ENCODE measurements at places on chromosomes 6 and 20.

DNA sequence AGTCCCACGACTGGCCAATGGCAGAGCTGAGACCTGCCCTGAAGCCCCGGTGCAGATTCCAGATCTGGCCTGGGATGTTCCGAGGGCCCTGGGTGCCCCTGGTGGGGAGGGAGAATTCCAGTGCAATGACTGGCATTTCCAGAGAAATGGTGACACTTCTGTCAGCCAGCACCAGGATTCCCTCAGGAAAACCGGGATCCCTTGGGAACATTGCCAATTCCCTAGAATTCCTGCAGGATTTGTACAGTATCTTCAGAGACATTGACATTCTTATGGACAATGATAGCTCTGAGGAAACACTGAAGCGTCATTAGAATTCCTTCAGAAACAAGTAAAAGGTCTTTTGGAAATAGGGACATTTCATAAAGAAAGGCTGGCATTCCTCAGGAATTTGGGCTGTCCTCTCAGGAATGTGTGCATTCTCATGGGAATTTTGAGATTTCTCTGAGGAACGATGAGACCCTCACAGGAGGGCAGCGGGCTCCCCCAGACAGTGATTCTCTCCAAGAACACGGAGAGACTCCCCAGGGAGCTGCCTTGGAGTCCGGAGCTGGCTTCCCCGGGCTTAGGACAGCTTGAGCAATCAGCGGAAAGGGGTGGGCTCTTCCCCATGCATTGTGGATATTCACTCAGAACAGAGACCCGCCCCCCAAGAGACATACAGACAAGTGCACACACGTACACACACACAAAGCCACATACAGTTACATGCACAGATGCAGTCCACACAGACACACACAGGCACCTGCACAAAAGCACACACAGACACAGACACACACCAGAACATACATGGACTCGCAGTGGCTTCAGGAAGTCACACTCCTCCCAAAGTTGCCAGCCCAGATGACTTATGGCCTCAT is 35.2 kb upstream of the BPIFA2 start:
- H3K36me3 ChIP-seq: no peaks in the 10 kb centered on the region
- no peak overlapping the region for H3K27ac ChIP-seq
- no peaks in the 10 kb centered on the region for H3K27me3 ChIP-seq
- DNase-seq: no peak
- no peak overlapping the region for H3K4me3 ChIP-seq
- H3K4me1 ChIP-seq: no peaks in the 10 kb centered on the region

- H3K4me1 ChIP-seq: peaks cover 6% of the 10 kb centered on the region
- no peak overlapping the region for H3K4me3 ChIP-seq
- DNase-seq: no peak
Measured at GRCh38 chr20:50572938-50573777, 63.0 kb downstream of the PTPN1 start.

DNA sequence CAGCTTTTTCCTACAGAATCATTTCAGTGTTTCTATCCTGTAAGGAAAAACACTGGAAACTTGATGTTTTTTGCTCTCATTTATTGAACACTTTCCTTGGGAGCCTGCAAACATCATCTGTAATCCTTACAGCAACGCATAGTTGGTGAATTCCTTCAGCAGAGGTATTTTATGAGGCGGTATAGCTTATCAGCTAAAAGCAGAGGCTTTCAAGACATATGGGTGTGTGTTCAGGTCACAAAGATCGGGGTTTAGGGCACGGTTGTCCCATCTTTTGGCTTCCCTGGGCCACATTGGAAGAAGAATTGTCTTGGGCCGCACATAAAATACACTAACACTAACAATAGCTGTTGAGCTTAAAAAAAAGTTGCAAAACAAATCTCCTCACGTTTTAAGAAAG is 185.0 kb downstream of the AIG1 start:
- no peak for DNase-seq
- no peak overlapping the region for H3K4me3 ChIP-seq
- H3K27ac ChIP-seq: no peak overlapping the region

DNA sequence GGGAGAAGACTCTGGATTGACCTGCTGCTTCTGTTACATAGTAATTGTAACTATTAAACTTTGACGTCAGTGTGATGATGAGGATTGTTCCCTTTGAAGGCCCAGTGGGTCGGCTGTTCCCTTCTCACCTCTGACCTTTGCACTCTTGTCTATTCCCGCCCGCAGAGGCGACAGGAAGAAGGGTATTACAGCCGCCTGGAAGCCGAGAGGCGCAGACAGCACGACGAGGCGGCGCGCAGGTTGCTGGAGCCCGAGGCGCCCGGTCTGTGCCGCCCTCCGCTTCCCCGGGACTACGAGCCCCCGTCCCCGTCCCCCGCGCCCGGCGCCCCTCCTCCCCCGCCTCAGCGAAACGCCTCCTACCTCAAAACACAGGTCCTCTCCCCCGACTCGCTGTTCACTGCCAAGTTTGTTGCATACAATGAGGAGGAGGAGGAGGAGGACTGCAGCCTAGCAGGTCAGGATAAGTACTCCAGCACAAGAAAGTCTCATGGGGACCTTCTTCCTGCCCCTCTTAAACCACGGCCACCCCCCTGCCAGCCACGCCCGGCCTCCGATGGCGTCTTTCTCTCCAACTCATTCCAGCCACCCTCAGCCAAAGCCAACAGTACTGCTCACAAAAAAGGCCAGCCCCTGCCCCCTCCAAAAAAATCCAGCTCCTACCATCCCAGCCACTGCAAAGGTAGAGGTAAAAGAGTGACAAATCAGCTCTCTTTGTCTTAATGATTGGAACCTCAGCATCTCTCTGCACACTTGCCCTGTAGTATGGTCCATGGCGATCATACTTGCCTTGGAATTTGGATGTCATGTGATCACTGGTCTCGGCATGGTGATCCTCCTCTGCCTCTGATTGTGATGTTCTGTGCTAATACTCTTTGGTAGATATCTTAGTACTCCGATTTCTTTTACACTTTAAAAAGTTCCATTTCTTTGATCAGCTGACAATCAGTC is 31.6 kb upstream of the KIF25 start:
- H3K27me3 ChIP-seq: no peaks in the 10 kb centered on the region
- no peak overlapping the region for H3K27ac ChIP-seq
- H3K36me3 ChIP-seq: no peaks in the 10 kb centered on the region
- no peak for DNase-seq
- H3K4me1 ChIP-seq: no peaks in the 10 kb centered on the region

- H3K27ac ChIP-seq: peak overlapping the region; percentile 78
- H3K27me3 ChIP-seq: no peaks in the 10 kb centered on the region
- peaks cover 22% of the 10 kb centered on the region for H3K36me3 ChIP-seq
- H3K4me1 ChIP-seq: peaks cover 34% of the 10 kb centered on the region
- no peak overlapping the region for H3K4me3 ChIP-seq
Measured at GRCh38 chr20:25205277-25206062, 10.0 kb downstream of the ENTPD6 start.

DNA sequence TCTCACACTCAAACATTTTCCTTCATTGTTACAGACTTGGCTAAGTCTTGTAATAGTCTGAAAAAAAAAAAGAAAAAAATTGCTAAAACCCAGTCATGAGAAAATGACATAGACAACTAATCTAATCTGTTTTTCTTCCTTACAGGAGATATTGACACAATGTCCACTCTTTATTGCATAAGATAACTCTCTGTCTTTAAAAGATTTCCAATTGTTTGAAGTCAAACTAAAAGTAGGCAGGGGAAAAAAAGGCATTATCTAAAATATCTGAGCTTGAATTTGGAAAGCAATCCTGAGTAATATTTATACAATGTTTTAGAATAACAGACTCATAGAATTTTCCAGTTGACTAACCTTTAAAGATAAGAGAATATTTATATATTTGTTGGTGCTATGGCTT is 233.0 kb upstream of the CEP162 start:
- DNase-seq: no peak
- H3K27ac ChIP-seq: no peak overlapping the region
- H3K4me3 ChIP-seq: no peak overlapping the region
- no peaks in the 10 kb centered on the region for H3K36me3 ChIP-seq
- H3K4me1 ChIP-seq: no peaks in the 10 kb centered on the region

- H3K4me3 ChIP-seq: peak overlapping the region; percentile 76
- DNase-seq: peak; percentile 76
- H3K27ac ChIP-seq: no peak overlapping the region
- H3K36me3 ChIP-seq: no peaks in the 10 kb centered on the region
- H3K27me3 ChIP-seq: no peaks in the 10 kb centered on the region
Measured at GRCh38 chr20:36435592-36436541, 105.5 kb upstream of the MYL9 start.

DNA sequence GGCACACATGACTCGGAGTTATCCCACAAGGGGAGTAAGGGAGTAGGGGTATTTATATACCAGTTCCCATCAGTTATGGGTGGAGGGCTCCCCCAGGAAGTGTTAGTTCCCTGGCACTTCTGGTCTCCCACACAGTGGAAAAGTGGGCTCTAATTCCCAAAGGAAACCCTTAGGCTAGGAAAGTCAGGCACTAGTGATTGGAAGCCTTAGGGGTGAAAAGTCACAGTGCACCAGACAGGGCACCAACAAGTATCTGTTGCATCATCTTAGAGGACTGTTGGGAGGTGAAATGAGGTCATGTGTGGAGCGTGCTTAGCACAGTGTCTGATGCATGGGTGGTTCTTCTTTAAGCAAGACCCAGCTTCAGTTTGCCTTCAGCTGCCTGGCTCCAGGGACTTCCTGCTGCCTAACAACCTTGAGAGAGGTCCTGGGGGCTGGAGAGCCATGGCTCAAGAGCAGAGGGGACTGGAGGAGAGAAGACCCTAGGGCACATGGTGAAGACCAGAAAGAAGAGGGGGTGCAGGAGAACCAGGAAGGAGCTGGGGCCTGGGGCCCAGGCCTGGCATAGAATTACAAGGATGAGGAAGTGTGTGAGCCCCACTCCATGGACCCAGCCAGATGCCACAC is 7.5 kb upstream of the FOXP4 start:
- H3K36me3 ChIP-seq: no peaks in the 10 kb centered on the region
- H3K4me3 ChIP-seq: no peak overlapping the region

- no peaks in the 10 kb centered on the region for H3K36me3 ChIP-seq
- H3K27ac ChIP-seq: no peak overlapping the region
- peaks cover 33% of the 10 kb centered on the region for H3K4me1 ChIP-seq
- peaks cover 51% of the 10 kb centered on the region for H3K27me3 ChIP-seq
Measured at GRCh38 chr6:7730001-7730783, 4.3 kb downstream of the BMP6 start.

- peak; percentile 88 for DNase-seq
- peak overlapping the region; percentile 94 for H3K27ac ChIP-seq
- H3K4me1 ChIP-seq: peaks cover 91% of the 10 kb centered on the region
- H3K36me3 ChIP-seq: no peaks in the 10 kb centered on the region
Measured at GRCh38 chr20:32040142-32040953, 11.7 kb upstream of the HCK start.

- no peak for DNase-seq
- no peak overlapping the region for H3K27ac ChIP-seq
- peaks cover 25% of the 10 kb centered on the region for H3K36me3 ChIP-seq
- peaks cover 63% of the 10 kb centered on the region for H3K4me1 ChIP-seq
Measured at GRCh38 chr20:47349365-47350180, 6.9 kb downstream of the ZMYND8 start.

DNA sequence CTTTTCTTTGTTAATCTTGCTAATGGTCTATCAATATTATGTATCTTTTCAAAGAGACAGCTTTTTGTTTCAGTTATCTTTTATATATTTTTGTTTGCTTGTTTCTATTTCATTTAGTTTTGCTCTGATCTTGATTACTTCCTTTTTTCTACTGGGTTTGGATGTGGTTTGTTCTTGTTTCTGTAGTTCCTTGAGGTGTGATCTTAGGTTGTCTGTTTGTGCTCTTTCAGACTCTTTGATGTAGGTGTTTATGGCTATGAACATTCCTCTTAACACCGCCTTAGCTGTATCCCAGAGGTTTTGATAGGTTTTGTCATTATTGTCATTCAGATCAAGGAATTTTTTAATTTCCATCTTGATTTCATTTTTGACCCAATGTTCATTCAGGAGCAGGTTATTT is 26.8 kb upstream of the TNFAIP3 start:
- DNase-seq: no peak
- H3K27me3 ChIP-seq: no peaks in the 10 kb centered on the region
- H3K4me3 ChIP-seq: no peak overlapping the region
- H3K27ac ChIP-seq: no peak overlapping the region
- H3K4me1 ChIP-seq: peaks cover 18% of the 10 kb centered on the region

DNA sequence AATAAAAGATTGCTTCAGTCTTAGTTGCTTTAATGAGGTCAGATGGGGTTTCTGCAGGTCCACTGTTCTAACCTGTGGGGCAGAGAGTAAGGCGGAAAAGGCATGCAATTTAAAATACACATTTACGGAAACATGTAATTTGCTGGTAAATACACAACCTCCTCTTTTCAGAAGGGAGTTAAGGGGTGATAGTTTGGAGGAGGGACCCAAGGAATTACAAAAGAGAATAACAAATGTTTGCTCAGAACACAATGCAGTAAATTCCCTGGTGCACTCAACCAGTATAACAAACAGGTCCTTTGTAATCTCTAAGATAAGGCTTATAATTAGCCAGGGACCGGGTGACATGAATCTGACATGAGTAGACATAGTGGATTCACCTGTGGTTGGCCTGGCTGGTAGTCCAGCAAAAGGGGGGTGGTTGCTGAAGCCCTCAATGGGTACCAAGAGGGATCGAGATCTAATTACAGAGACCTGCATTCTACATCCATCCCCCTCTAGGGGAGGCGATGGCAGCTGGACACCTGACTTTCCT is 295.1 kb downstream of the PHACTR1 start:
- H3K36me3 ChIP-seq: no peaks in the 10 kb centered on the region
- peaks cover 31% of the 10 kb centered on the region for H3K4me1 ChIP-seq
- H3K4me3 ChIP-seq: no peak overlapping the region
- DNase-seq: no peak
- peaks cover 18% of the 10 kb centered on the region for H3K27me3 ChIP-seq

- no peaks in the 10 kb centered on the region for H3K36me3 ChIP-seq
- H3K4me1 ChIP-seq: no peaks in the 10 kb centered on the region
- H3K27ac ChIP-seq: no peak overlapping the region
- H3K4me3 ChIP-seq: no peak overlapping the region
Measured at GRCh38 chr6:1164600-1164999, 147.3 kb upstream of the FOXQ1 start.

GRCh38 chr6:116726947-116727346 is 38.6 kb downstream of the FAM162B start:
- H3K4me1 ChIP-seq: no peaks in the 10 kb centered on the region
- H3K36me3 ChIP-seq: peaks cover 75% of the 10 kb centered on the region
- H3K4me3 ChIP-seq: no peak overlapping the region
- no peak for DNase-seq
- H3K27ac ChIP-seq: no peak overlapping the region
- H3K27me3 ChIP-seq: no peaks in the 10 kb centered on the region

- no peaks in the 10 kb centered on the region for H3K27me3 ChIP-seq
- no peak for DNase-seq
- no peak overlapping the region for H3K4me3 ChIP-seq
- no peaks in the 10 kb centered on the region for H3K4me1 ChIP-seq
- no peak overlapping the region for H3K27ac ChIP-seq
Measured at GRCh38 chr6:157599191-157599590, 218.2 kb downstream of the ZDHHC14 start.
